Stimulated activated naive CD8-positive, alpha-beta T cell treated with anti-CD3 and anti-CD28 coated beads, Interleukin-15, Interleukin-2, amounts not matched to agents 100 U/mL and 50 U/mL, for 24 hours (primary cell): ENCODE measurements at places on chromosomes 13 and 19.

DNA sequence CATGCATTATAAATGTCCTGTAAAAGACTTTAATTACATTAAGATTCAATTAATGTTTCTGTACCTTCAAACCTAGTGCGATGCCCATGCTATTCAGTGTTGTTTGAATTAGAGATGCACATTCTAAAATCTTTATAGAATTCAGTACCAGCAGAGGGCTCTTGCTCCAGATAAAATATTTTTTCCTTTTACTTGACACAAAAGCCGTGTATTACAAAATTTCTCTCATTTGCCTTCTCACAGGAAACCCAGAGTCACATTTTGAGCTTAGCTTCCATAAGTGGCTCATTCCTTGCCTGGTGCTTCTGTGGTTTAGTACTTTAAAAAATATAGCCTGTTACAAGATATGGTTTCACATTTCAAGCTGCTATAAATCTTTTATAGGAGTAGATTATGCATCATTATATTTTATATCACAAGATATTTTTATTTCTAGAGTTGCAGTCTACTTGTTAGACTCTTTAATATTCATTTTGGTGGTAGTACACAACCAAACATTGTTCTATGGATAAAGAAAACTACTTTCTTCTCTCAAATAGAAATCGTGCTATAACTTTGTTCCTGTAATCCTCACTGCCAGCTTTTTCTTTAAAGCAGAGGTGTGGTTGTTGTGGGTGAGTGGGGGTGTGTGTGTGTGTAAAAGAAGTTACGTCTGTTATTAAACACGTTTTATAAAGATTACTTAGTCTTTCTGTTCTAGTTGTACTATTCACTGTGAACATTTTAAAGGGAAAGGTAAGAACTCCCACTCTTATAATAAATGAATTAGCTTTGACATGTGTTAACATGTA is 101.4 kb downstream of the RNF17 start:
- DNase-seq = no peak

GRCh38 chr13:32511482-32511881 is 27.1 kb downstream of the N4BP2L2 start:
- no peak for DNase-seq

- DNase-seq = no peak
Observed at GRCh38 chr19:57047743-57048142, 72.0 kb upstream of the USP29 start.

DNA sequence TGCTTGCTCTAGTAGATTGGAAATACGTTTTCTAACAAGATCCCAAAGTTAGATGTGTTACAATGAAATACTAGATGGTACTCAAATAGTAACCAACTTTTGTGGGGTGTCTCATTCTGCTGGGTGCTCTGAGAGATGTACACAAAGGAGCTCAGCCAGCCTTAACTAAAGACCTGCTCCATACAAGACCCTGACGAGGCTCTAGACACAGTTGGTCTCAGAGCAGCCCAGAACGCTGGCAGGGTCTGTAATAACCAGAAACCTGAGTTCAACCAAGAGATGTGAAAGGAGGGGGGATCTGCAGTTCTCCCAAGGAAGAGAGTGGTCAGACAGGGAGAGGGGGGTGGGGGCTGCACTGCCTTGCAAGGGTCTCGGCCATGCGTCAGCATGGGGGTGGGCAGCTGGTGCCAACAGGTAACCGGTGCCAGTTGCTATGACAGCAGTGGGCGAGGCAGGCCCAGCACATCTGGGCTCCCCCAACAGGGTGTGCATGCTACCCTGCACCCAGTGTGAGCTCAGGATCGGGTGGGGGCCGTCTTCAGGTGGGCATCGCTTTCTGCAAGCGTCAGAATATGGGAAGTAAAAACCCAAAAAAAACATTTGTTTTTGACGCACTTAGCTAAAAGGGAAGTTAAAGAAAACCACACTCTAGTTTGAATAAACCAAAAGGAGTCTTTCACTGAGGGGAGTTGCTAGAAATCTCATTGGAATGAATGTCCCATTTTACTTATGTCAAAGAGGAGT is 68.0 kb upstream of the GPR183 start:
- DNase-seq = peak; percentile 57

DNA sequence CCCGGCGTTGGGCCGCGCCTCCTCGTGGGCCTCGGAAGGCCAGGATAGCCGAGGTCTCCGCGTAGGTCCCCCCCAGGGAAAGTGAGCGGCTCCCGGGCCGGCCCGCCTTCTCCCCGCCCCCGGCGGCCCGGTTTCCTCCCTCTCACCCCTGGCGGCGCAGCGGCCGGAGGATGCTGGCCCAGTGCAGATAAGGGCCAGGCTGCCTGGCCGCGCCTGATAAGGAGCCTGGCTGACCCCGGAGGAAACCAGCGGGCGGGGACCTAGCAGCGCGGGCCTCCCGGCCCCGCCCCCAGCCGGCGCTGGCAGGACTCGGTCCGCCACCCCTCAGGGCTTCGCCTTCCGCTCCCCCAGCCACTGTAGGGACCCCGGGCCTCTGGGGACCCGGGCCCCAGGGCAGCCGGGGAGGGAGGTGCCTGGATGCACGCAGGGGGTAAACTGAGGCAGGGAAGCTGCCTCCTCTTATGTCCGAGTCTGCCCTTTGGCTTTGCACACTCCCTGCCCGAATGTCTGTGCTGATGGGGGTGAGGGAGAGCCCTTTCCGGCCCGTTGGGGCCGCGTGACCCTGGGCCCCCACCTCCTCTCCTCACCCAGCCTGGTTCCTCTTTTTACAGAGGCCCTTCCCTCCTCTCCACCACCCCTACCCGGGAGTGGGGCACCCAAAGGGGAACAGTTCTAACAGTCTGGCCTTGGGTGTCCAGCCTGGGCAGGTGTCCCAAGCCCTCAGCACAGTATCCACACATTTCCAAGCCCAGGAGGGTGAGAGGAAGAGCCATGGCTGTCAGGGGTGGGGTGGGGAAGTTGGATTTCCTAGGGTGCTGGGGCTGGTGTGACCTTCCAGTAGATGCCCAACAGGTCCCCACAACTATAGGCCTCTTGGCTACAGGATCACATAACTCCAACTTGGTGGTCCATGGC is at the start of gene LYL1:
LYL1 (minus strand) TSS at position 193 of the 915 bp plus-strand sequence. CDS start 1,687 bp downstream, outside the sequence.
- peak; percentile 65 for DNase-seq

DNA sequence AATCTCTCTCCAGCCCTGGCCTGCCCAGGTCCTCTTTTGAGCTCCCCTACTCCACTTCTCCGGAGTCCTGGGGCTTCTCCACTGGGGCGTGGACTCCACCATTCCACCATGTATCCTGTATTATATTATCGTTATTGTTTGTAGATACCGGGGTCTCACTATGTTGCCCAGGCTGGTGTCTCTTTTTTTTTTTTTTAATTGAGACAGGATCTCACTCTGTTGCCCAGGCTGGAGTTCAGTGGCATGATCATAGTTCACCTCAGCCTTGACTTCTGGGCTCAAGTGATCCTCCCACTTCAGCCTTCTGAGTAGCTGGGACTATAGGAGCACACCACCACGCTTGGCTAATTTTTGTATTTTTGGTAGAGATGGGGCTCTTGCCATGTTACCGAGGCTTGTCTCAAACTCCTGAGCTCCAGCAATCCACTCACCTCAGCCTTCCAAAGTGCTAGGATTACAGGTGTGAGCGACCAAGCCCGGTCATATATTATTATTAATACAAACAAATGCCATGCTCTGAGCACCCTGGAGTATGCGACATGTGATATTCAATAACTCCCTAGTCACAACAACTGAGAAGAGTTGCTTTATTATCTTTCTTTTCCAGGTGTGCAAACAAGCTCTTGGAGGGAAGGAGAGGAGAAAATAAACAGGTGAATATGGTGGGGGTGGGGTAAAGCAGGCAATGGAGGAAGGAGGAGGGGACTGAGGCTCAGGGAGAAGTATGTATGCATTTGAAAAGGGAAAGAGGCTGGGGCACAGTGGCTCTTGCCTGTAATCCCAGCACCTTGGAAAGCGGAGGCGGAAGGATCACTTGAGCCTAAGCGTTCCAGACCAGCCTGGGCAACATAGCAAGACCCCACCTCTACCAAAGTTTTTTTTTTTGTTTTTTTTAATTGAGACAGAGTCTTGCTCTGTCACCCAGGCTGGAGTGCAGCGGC is 2.8 kb upstream of the CERS4 start:
- DNase-seq = no peak

DNA sequence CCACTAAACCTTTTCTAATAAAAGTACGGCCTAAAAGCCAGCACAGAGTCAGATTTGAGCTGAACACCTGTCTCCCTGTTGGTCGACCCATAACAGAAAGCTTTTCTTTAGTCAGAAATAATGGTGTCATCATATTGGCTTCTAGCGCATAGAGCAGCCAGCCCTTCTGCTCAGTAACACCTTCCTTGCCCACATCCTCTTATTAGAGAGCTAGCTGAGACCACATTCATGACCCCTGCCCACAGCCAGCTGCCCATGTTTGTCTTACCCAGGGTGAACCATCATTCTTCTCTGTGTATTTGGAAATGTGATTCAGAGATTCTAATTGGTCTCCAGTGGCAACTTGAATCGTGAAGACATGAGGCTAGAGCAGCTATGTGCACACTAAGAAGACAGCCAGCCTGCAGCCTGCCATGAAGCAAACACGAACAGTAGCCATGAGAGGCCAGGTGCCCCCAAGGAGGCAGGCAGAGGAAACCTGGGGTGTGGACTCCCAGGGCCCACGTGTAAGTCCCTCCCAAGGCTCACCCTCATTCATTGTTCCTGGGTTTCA is 82.3 kb upstream of the PDCD5 start:
- DNase-seq = no peak

- DNase-seq = peak; percentile 62
Observed at GRCh38 chr19:19214892-19215291, 3.1 kb downstream of the NCAN start.

DNA sequence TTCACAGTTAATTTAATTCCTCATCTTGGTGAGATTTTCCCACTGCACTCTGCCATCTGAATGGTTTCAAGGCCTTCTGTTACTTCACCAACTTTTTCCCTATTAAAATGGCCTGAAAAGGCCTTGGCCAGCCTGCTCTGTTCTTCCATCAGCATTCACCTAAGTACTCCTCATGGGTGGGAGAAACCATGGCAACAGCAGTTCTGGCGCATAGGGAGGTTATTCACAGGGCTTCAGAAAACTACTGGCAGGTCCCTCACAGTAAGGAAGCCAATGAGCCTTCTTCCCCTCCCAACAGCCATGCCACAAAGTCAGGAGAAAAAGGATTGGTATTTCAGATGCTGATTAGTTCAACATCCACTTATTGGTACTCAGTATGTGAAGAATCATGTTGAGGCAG is 17.2 kb upstream of the GJB2 start:
- DNase-seq = no peak

GRCh38 chr19:44851427-44851826 is 5.3 kb downstream of the NECTIN2 start:
- DNase-seq = no peak

GRCh38 chr19:28444362-28444761 is 768.6 kb downstream of the UQCRFS1 start:
- no peak for DNase-seq

DNA sequence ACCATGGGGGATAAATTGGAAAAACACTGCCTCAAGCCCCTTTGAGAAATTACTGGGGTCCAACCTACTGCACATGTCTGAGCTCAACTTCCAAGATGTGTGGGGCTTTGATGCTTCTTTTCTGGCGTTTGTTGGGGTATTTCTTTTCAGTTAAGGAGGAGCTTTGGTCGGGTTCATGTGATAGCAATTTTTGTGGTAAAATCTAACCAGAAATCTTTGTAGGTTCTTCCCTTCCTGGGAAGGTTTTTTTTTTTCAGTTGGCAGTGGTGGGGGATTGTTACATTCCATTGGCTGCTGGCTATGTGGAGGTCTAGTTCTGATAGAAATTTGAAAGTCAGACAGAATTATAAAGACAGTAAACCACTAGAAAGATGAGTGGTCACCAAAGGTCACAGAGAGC is 327.8 kb downstream of the ATP8A2 start:
- DNase-seq = no peak

GRCh38 chr19:44671400-44671799 is at the start of gene CEACAM19:
TSS of gene CEACAM19 (plus strand) at chr19:44671482. CDS start at chr19:44671932, 450 bp downstream.
- no peak for DNase-seq

GRCh38 chr19:38894968-38895367 is 4.5 kb downstream of the SIRT2 start:
- DNase-seq = no peak

DNA sequence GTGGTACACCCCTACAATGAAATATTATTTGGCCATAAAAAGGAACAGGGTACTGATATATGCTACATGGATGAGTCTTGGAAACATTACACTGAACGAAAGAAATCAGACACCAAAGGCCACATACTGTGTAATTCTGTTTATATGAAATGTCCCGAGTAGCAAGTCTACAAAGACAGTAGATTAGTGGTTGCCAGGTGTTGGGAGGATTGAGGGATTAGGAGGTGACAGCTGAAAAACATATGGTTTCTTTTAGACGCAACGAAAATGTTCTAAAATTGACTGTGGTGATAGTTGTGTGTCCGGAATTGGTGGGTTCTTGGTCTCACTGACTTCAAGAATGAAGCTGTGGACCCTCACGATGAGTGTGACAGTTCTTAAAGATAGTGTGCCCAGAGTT is 35.1 kb downstream of the IL17D start:
- DNase-seq = no peak

DNA sequence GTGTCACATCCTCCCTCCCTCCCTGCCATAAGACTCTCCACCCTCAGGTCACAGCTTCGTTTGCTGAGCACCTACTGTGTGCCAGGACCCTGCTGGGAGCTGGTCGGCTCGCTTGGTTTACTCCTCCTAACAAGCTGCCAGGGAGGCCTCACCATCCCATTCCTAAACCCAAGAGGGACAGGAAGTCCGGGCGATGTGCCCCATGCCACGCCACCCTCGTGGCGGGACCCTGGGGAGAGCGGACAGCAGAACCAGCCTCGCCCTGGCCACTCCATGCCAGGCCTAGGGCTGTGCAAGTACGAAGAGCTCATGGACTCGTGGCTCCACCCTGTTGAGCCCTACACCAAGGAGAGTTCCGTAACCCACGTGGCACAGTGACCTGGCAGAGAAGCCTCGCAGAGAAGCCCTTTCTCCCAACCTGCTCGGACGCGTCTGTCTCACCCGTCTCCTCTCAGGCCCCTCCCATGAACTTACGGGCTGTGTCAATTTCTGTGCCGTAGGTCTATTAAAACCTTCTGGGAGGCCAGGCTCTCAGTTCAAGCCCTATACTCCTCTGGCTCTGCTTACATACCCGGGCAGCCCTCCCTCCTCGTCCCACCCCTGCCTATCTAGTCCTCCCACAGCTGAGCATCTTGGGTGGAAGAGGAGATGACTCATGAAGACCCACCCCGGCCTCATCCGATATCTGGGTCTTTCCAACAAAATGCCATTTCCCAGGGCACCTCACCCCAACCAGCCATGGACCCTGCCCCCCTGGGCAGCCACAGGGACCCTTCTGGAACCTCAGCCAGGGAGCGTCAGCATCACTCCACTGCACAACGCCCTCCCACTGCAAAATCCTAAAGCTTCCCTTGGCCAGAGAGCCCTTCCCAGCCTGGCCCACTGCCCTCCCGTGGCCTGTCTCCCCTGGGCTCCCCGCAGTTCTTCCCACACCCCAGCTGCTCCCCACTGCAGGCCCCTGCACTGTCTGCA is 2.6 kb downstream of the UBXN6 start:
- DNase-seq = no peak

- DNase-seq = no peak
Observed at GRCh38 chr13:92179223-92179622, 780.8 kb downstream of the GPC5 start.

DNA sequence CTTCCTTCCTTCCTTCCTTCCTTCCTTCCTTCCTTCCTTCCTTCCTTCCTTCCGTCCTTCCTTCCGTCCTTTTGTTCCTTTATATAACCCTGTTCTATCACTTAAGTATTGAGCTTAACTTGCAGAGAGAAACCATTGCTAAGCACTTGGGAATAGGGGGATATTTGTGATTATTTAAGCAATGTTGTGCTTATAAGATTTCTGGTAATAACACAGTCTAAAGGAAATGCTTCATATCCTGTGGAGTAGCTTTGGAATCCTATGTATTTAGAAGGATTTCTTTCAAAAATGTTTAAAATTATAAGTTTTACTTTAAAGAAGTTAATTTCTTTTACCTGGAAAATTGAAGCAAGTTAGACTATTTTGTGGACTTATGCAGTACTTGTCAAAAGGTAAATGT is 209.8 kb downstream of the PCCA start:
- no peak for DNase-seq
